ENCODE measurements at places on chromosomes 5 and 9.

- DNase-seq, result no peak
Observed at GRCh38 chr5:50501491-50502228, 60.6 kb upstream of the EMB start.

- no peak for DNase-seq
Observed at GRCh38 chr5:172059661-172060100, 53.2 kb upstream of the FBXW11 start.

DNA sequence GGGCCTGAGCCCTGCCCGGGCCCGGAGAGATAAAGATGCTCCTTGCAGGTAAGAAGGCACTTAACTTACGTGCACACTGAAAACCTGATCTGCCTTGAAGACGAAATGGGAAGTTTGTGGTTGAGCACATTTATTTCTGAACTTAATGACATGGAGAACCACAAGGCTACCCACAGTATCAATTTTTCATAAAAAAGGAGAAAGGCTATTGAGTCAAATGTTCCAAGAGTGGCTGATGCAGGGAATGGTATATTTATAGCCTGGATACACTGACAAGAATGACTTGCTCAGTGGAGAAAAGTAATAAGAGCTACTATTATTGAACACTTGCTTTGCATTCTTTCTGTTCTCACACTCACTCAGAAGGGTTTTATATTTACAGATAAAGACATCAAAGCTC is 419.3 kb downstream of the ACTL7B start:
- no peak for DNase-seq

- DNase-seq, result no peak
Observed at GRCh38 chr5:10655161-10655971, 91.5 kb downstream of the ANKRD33B start.

DNA sequence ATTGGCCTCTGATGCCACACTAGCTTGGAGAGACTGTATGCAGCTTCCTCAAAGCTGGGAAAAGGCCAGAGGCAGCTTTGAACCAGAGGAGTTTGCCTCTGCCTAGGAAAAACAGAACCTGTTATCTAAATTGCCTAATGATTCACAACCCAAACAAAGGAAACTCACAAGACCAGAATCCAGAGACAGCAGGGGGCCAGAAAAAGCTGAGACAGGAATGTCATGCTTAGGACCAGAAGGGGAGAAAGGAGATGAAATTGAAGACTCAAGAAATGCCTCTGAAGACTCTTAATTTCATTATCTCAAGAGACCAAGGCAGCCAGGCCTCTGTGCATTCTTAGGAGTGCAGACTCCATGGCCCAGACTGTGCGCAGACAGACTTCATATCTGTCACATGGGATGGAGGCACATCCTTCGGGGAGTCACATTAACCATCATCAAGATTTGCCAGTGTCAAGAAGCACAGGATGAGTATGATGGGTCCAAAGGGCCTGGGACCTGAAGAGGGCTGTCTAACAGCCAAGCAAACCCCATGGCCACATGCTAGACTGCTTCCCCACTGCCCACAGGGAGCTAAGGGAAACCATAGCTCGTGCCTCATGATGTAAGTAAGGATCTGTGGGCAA is 57.3 kb downstream of the ARSB start:
- no peak for DNase-seq

GRCh38 chr5:143170104-143170503 is 233.4 kb downstream of the NR3C1 start:
- DNase-seq, result no peak

DNA sequence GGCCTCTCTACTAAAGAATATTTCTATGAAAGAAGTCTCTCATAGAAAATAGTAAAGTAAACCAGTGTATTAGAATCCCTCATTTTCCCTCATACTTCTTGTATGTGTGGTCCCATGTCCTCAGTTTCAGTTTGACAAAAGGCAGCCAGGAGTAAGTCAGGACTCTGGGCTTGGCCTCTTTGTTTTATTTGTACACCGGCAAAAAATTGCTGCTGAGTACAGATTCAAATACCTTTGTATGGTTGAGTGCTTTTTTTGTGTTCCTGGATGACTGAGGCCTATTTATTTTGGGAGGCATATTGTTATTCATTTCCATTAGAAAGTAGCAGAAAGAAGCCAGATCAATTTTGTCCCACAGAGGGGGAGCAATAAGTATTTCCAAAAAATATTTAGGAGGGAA is 47.3 kb upstream of the CEP78 start:
- DNase-seq, result no peak

DNA sequence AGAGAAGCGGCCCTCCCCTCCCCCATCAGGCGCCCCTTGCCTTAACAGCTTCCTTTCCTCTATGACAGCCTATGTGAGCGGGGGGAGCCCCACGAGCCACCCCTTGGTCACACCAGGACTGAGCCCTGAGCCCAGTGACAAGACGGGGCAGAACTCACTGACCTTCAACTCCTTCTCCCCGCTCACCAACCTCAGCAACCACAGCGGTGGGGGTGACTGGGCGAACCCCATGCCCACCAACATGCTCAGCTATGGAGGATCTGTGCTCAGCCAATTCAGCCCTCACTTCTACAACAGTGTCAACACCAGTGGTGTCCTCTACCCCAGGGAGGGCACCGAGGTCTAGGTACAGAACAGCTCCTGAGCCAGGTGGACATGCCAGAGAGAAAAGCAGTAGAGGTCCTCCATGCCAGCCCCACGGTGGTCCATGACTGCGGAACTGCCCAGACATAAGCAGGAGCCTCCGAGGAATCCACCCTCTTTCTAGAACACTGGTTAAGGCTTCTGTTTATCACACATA is 2.6 kb downstream of the FOXI1 start:
- DNase-seq, result no peak

DNA sequence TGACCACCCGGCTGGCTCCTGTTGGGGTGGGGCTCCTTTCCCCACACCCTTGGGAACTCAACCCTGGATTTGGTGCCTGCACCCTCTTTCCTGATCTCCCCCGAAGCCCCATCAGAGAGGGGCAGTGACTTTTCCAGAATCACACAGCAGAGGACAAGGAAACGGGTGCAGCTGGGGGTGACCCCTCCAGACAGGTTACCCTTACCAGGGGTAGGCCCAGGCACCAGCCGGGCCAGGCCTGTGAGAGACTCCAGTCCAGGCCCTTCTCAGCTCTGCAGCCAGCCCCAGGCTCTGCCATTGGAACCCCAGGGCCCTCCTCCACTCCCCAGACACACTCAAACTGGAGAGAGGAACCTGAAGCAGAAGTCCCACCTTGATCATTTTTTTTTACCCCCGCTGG is 19.0 kb upstream of the PHYHD1 start:
- DNase-seq, result no peak

GRCh38 chr5:112685931-112686330 is 51.8 kb upstream of the APC start:
- DNase-seq, result no peak

- DNase-seq, result no peak
Observed at GRCh38 chr5:143646961-143647360, 165.0 kb upstream of the HMHB1 start.

DNA sequence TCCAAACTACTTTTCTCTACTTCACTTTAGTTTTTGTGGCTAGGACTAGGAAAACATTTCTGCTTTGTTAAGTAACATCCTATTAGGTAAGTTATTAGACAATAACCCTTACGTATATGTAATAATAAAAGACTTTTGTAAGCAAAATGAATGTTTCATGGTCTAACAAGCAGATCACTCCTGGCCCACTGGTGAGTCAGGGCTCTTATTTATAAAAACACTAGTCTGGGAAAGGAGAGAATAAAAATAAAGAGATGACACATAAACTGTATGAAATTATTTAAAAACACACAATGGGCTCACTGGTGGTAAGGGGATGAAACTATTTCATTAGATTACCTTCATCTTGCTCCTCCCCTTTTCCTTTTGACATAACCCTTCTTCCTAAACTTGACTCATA is 2212.2 kb upstream of the ACO1 start:
- DNase-seq, result no peak

GRCh38 chr5:84549054-84549453 is 164.4 kb upstream of the EDIL3 start:
- no peak for DNase-seq

GRCh38 chr5:74865804-74866595 is at the start of gene FAM169A:
FAM169A (minus strand) TSS chr5:74866387; CDS start chr5:74841676, 24,711 bp downstream.
- peak; percentile 65 for DNase-seq

DNA sequence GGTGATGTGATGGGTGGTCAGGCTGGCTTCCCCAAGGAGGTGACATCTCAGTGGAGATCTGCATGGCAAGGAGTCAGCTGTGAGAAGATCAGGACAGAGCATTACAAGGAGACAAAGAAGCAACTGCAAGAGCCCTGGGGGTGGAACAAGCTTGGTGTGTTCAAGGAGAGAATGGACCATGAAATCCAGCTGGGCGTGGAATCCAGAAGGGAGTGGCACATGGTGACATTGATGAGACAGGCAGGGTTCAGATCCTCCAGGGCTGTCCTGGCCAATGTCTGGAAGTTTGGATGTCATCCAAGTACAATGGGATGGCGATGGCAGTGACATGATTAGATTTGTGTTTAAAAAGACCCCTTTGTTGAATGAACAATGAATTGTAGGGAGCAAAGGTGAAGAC is 175.6 kb downstream of the MACROH2A1 start:
- DNase-seq, result no peak

DNA sequence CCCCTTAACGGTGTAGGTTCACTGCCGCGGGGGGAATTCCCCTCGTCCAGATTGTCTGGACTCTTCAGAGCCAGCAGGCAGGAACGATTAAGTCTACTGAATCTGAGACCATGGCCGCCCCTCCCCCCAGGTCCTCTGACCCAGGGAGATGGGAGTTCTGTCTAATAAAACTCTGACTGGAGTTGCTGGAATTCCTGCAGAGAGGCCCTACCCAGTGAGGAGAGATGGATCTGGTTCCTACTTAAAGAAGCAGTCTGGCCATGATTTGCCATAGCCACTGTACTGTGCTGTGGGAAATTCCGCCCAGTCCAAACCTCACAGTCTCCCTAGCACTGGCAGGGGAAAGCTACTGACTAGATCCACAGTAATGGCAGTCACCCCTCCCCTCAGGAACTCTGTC is 237.7 kb upstream of the RASA1 start:
- no peak for DNase-seq

DNA sequence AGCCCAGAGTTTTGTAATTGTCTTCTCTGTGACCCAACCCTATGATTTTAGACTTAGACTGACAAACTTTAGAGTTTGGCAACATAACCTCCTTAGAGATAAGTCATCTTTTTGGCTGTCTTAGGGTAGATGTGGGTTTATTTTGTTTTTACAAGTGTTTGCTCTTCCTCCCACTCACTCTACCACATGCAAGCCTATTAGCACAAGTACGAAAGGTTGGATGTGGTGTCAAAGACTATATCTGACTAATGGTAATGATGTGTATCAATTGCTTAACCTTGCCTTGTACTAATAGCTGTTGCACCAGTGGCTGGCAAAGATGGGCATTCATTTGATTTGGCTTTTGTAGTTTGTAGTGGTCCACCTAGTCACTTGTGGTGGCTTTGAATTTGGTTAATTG is 46.5 kb downstream of the SLC25A46 start:
- DNase-seq, result no peak

GRCh38 chr5:9361835-9362234 is 184.0 kb downstream of the SEMA5A start:
- DNase-seq, result peak; percentile 31

- peak; percentile 82 for DNase-seq
Observed at GRCh38 chr5:177362610-177363507, 5.1 kb downstream of the RGS14 start.

GRCh38 chr5:177546258-177546741 is 8.1 kb downstream of the FAM193B start:
- DNase-seq, result no peak

DNA sequence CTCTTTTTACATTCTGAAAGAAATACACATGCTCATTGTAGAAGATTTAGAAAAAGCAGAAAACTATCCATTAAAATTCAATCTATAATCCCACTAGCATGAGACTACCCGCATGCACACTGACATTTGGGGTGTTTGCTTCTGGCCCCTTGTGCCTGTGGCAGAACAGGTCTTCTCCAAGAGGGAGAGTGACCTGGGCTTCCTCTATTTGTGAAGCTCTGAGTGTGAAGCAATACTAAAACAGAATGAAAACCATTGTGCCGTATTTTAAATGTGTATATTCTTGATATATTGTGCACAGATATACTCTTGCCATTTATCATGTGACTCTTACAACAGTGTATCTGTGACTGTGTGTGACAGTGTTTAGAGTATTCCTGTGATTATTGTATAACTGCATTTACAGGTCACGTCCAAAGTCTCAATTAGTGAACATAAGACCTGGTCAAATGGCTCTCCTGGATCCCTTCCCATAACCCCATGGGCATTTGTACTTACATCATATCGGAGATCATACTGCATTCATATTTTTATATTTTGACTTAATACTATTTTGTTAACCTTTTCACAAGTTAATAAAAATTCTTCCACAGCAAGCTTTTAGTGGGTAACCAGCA is 14.7 kb upstream of the CPEB4 start:
- no peak for DNase-seq

DNA sequence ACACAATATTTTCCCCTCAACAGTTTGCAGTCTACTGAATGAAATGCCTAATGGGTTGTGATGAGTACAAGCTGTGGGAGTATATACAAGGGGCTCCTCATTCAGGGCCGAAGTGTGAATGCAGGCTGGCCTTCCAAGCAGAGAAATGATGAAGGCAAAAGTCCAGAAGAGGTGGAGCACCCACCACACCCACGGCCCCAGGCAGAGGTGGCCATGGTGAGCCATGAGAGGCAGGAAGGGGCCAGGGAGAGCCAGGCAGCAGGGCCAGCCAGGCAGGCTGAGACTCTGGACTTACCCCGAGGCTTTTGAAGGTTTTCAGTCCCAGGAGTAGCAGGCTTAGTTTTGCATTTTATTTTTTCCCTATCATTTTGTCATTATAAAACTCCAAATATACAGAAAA is 218.1 kb downstream of the AUH start:
- DNase-seq, result no peak

DNA sequence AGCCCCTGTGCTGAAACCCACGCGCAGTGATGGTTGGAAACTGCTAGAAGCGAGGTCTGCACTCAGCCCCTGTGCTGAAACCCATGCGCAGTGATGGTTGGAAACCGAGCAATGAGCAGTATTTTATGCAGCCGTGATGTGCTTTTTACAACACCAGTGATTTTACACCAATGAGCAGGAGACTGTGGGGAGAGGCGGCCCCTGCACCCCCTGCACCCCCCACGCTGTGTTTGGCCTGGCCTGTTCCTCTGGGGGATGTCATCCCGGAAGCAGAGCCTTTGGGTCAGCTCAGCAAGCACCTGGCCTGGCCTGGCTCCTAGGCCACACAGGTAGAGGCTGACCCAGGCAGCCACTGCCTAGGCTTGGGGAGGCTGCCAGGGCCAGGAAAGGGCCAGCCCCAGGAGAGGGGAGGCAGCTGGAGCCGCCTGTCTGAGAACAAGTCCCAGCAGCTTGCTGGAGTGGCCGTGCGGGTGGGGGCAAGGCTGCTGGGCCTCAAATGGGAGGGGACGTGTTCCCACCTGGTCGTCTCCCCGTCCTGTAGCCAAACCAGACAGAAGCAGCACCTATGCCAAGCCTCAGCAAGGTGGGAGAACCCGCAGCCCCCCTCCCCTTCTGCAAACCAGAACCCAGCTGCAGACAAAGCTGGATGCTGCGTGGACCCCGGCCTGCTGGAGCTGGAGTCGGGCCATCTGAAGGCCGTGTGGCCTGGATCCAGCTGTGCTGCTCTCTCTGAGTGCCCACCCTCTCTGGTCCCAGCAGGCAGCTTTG is 46.8 kb downstream of the DBH start:
- DNase-seq, result no peak

- DNase-seq, result no peak
Observed at GRCh38 chr9:136857581-136858412, 5.7 kb downstream of the MAMDC4 start.

- no peak for DNase-seq
Observed at GRCh38 chr5:150142959-150143349, 12.7 kb downstream of the PDGFRB start.

All from CD4-positive, alpha-beta T cell treated with Interleukin-6 for 4 hours (primary cell).